ENCODE measurements at places on chromosomes 5 and 9. TPM values are rescaled to one million over a fixed set of nuclear protein-coding genes. Genes with fewer than 3 reads are reported as not detected.

FGF18 gene
- total RNA-seq, result 0.18 TPM

FAM78A gene
- total RNA-seq, result 2.4 TPM

SLC36A2 gene
- not detected for total RNA-seq

GRCh38 chr9:114681594-114682332 is at the start of gene TEX48:
Gene TEX48 (minus strand): TSS chr9:114682192. CDS start chr9:114671723, 10,469 bp downstream.
- no peak within 1 kb of the TSS for H3K27ac ChIP-seq
- no peaks in the 10 kb centered on the region for H3K27me3 ChIP-seq
- no peaks in the 10 kb centered on the region for H3K36me3 ChIP-seq

GRCh38 chr9:4114569-4115505 is 185.0 kb downstream of the GLIS3 start:
- no peak overlapping the region for H3K27ac ChIP-seq
- no peaks in the 10 kb centered on the region for H3K4me1 ChIP-seq
- no peak overlapping the region for H3K4me3 ChIP-seq
- H3K27me3 ChIP-seq, result no peaks in the 10 kb centered on the region
- no peaks in the 10 kb centered on the region for H3K36me3 ChIP-seq
- no peak for DNase-seq

DNA sequence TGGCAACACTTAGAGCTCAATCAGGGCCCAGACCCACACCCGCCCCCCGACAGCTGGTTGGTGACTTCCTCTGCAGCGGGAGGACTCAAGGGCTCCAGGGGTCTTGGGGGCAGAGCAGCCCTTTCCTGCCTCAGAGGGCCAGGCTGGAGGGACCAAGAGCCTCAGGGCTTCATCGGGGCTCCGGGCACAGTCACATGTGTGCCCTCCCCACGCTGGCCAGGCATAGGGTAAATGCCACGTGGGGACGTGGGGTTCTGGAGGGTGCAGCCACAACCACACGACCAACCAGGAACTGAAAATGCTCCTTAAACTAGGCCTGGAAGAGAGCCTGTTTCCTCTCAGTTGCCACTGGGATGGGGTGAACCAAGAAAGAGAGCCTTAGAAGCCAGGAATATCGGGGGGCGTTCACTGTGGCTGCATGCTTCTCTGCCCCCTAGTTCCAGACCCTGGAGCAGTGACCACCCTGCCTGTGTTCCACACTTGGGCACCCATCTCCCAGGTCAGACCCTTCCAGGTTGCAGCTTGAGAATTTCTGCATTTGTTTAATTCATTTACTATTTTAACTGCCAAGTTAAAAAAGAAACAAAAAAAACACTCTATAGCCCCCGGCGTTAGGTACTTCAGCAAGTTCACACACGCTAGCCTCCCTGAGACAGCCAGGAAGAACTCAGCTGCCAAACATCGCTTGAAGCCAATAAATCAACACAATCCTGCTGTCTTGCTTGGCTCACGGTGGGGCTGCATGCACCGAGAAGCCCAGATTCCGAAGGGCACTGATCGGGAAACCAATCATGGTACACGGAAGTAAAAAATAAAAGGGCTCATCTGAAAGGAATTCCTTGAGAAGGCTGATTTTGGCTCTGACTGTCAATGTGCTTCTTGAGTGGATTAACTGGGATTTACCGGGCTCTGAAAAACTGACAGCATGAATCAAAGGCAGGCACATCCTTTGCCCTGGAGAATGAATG is 56.1 kb upstream of the PHYKPL start:
- H3K27me3 ChIP-seq, result peaks cover 26% of the 10 kb centered on the region
- no peaks in the 10 kb centered on the region for H3K4me1 ChIP-seq
- H3K27ac ChIP-seq, result no peak overlapping the region
- H3K4me3 ChIP-seq, result no peak overlapping the region
- H3K36me3 ChIP-seq, result no peaks in the 10 kb centered on the region

DNA sequence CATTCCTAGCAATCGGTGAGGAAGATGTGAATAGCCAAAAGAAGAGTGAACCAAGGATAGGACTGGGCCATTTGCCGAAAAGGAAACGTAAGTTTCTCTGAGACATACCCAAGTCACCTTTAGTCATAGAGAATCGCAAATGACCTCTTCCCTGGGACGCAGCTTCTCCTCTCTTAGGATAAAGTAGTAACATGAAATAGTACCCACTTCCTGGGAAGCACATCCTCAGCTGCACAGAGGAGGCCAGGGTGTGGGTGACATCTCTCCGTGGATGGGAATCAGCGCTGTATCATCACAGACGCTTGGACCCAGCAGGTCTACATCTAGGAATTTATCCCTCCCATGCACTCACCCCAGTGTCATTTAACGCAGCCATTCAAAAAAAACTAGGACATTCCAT is 120.9 kb upstream of the PHYKPL start:
- H3K4me1 ChIP-seq, result no peaks in the 10 kb centered on the region
- H3K36me3 ChIP-seq, result no peaks in the 10 kb centered on the region
- no peak for DNase-seq
- H3K27ac ChIP-seq, result no peak overlapping the region

DNA sequence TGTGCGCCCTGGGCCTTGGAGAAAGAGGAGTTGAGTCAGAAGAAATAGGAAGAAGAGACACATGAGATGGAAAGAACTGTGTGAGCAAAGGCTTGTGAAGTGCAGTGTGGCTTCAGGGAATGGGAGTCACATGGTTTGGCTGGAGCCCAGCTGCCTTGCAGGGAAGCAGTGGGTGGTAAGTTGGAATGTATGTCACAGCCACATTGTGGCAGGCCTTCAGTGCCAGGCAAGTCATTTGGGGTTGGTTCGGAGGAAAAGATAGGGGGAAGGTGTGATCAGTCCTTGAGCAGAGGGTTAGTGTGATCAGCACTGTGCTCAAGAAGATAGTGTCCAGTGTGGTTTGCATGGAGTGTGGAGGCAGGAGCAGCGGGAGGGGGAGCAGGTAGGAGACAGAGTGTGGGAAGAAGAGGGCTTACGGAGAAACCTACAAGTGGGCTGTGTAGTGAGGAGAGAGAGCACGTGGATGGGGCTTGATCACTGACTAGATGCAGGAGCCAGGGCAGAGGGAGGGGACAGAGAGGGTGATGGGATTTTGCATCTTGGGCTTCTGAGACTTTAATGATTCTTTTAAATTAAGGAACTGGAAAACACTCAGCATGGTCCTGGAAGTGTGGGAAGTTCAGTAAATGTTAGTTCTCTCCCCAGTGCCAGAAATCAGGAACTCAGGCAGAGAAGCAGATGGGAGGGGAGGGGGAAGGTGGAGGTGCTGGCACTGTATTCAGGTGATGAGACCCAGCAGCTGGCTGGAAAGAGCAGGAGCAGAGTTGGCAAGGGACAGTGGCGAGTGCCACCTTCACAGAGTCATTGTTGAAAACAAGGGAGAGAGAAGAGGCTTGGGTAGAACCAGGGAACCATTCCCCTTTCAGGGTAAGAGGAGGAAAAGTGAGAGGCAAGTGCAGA is 46.6 kb downstream of the ARHGAP26 start:
- H3K4me3 ChIP-seq, result no peak overlapping the region
- no peaks in the 10 kb centered on the region for H3K27me3 ChIP-seq
- H3K4me1 ChIP-seq, result peaks cover 7% of the 10 kb centered on the region
- H3K36me3 ChIP-seq, result no peaks in the 10 kb centered on the region

- DNase-seq, result no peak
- no peaks in the 10 kb centered on the region for H3K27me3 ChIP-seq
- no peak overlapping the region for H3K27ac ChIP-seq
- H3K4me3 ChIP-seq, result no peak overlapping the region
- H3K36me3 ChIP-seq, result no peaks in the 10 kb centered on the region
Measured at GRCh38 chr5:99646011-99646647, 717.3 kb upstream of the CHD1 start.

- H3K4me3 ChIP-seq, result no peak overlapping the region
- no peaks in the 10 kb centered on the region for H3K27me3 ChIP-seq
- H3K36me3 ChIP-seq, result no peaks in the 10 kb centered on the region
- H3K27ac ChIP-seq, result no peak overlapping the region
- H3K4me1 ChIP-seq, result 0 out of 2 replicates have a peak, but pooled peaks cover 3% of the 10 kb centered on the region
Measured at GRCh38 chr9:123749580-123750202, 180.2 kb downstream of the DENND1A start.

DNA sequence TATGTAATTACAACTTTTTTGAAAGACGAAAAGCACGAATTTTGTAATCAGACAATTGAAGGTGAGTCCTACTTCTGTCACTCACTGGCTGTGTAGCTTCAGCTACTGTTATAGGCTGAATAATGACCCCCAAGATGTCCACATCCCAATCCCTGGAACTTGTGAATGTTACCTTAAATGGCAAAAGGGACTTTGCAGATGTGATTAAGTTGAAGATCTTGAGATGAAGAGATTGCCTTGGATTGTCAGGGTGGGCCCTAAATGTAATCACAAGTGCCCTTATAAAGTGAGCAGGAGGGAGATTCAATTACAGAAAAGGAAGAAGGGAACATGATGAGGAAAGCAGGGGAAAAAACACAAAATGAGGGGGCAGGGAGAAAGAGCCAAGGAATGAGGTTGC is 326.2 kb upstream of the MSX2 start:
- H3K27ac ChIP-seq, result no peak overlapping the region
- no peak for DNase-seq
- H3K27me3 ChIP-seq, result no peaks in the 10 kb centered on the region
- no peaks in the 10 kb centered on the region for H3K36me3 ChIP-seq

- H3K27ac ChIP-seq, result no peak overlapping the region
- DNase-seq, result no peak
- no peaks in the 10 kb centered on the region for H3K36me3 ChIP-seq
- H3K4me1 ChIP-seq, result no peaks in the 10 kb centered on the region
Measured at GRCh38 chr5:133497608-133498348, 114.6 kb downstream of the FSTL4 start.

DNA sequence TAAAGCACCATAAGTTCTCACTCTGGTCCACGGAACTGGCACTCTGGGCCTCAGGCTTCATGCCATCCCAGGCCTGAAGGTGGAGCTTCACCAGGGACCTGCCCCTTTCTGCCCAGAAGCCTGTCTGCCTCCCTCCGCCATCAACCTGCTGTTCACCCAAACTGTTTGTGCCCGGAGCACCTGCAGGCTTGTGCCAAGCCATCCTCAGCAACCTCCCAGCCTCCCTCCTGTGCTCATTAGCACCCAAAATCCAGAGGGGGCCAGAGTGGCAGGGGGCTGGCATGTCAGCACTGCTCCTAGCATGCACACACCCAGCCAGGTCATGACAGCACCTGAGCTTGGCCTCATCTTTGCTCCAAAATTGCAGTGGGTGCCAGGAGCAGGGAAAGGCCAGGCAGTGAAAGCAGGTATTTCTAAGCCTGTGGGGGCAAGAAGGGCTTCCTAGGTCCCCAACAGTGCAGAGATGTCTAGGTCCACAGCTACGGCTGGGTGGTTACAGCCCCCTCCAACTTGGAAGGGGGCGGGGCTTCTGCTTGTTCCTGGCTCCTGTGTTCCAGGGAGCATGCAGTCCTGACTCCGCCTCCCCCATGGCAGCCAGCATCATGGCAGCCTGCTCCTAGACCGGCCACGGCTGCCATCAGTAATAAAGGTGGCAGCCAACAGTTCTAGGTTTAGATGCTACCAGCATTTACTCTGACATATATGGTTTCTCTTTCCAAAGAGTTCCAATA is 85.1 kb downstream of the GIN1 start:
- no peak overlapping the region for H3K4me3 ChIP-seq
- no peaks in the 10 kb centered on the region for H3K27me3 ChIP-seq
- H3K4me1 ChIP-seq, result no peaks in the 10 kb centered on the region
- H3K36me3 ChIP-seq, result 0 out of 2 replicates have a peak, but pooled peaks cover 4% of the 10 kb centered on the region
- no peak for DNase-seq
- no peak overlapping the region for H3K27ac ChIP-seq

DNA sequence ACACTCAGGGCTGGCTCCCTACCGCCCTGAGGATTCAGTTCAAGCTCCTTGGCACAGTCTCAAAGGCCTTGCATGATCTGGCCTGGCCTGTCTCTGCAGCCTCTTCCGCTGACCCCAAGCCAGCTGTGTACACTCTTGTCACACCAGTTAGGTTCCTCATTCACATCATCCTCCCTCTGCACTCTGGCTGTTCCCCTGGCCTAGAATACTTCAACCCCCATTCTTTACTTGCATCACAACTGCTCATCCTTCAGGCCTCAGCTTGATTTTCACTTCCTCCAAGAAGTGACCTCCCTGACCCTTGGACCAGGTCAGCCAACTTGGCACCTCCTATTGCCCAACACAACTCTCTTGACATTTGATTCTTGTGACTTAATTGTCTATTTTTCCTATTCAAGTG is 18.9 kb upstream of the PFDN1 start:
- peaks cover 29% of the 10 kb centered on the region for H3K4me1 ChIP-seq
- no peaks in the 10 kb centered on the region for H3K27me3 ChIP-seq
- H3K36me3 ChIP-seq, result no peaks in the 10 kb centered on the region
- no peak for DNase-seq
- H3K4me3 ChIP-seq, result no peak overlapping the region

DNA sequence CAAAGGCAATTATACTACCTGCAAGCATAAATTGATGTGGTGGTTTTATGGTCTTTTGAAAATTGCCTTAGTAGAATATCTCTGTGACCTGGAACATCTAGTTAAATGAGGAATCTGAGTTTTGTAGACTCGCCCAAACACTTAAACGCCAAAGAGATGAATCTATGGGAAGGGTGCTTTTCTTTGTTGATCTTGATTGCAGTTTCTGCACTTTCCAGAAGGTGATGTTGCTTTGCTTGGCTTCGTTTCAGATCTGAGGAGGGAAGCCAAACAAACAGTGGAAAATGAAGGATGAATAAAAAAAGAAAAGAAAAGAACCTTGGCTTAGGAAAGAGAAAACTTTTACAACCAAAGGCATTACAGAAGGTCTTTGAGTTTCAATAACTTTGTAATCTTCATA is 1021.2 kb downstream of the NR2F1-AS1 start:
- DNase-seq, result no peak
- no peak overlapping the region for H3K27ac ChIP-seq
- H3K36me3 ChIP-seq, result no peaks in the 10 kb centered on the region
- H3K4me1 ChIP-seq, result peaks cover 6% of the 10 kb centered on the region
- H3K27me3 ChIP-seq, result no peaks in the 10 kb centered on the region
- no peak overlapping the region for H3K4me3 ChIP-seq

DNA sequence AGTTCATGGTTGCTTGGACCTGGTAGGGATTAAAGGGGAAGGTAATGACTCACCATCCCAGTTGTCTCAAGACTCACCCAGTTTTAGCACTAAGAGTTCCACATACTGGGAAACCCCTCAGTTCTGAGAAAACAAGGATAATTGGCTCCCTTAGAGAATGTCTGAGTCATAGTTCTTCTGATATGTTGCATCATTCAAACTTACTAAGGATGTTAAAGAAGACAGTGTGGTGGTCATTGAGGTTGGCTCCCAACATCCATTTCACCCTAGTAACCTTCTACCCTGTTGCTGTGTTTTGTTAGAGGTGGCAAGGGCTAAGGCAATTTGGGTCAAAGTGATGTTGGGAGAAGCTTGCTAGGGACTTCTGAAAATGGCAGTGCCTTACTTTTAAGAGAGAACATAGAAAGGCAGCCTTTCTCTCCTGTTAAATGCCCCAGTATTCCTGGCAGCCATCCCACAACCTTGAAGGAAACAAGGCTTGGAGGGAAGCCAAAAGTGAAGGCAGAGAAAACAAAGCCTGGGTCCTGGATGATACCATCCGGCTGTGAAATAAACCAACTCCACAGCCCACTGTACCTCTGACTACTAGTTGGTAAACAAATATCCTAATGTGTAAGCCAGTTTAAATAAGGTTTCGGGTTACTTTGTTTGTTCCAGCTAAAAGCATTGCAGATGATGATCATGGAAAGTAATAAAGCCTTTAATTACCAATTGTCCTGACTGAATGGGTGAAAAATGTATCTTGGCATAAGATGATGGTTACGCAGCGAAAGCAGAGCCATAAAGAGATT is 80.4 kb upstream of the ADAMTSL1 start:
- no peaks in the 10 kb centered on the region for H3K36me3 ChIP-seq
- no peaks in the 10 kb centered on the region for H3K27me3 ChIP-seq
- peaks cover 17% of the 10 kb centered on the region for H3K4me1 ChIP-seq
- H3K27ac ChIP-seq, result peak overlapping the region; percentile 66
- H3K4me3 ChIP-seq, result no peak overlapping the region
